ENCODE measurements at places on chromosomes 6 and 20.

DNA sequence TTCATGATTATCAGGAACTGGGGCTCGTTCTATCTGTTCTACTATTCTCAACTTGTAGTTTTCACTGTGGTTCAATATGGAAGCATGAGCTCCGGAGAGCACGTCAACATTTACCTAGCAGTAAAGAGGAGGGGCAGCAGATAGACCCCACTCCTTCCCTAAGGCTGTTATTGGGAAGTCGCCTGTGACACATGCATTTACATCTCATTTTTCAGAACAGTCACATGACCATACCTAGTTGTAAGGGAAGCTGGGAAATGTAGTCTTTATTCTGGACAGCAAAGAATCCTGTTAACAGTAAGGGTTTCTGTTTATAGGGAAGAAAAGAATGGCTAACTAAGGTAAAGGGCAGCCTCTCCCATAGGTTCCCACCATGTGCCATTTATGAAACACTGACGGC is 158.3 kb downstream of the ZFP64 start:
- no peak for DNase-seq

DNA sequence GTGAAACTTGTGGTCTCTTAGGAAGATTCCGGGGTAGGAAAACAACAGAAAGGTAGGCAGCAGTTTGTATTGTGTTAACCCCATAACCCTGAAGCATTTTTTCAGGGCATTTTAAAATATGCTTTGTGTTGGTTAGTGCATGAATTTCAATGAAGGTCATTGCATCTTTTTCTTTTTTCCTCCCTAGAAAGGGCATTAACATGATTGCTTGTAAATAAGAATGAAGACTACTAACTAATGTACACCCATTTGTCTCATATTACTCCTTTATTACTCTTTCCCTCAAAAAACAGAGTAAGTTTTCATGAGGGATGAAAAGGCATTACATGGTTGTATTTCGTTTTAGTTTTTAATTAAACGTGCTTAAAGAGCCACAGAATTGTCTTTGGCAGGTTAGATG is 141.4 kb downstream of the OGFRL1 start:
- DNase-seq, result no peak

DNA sequence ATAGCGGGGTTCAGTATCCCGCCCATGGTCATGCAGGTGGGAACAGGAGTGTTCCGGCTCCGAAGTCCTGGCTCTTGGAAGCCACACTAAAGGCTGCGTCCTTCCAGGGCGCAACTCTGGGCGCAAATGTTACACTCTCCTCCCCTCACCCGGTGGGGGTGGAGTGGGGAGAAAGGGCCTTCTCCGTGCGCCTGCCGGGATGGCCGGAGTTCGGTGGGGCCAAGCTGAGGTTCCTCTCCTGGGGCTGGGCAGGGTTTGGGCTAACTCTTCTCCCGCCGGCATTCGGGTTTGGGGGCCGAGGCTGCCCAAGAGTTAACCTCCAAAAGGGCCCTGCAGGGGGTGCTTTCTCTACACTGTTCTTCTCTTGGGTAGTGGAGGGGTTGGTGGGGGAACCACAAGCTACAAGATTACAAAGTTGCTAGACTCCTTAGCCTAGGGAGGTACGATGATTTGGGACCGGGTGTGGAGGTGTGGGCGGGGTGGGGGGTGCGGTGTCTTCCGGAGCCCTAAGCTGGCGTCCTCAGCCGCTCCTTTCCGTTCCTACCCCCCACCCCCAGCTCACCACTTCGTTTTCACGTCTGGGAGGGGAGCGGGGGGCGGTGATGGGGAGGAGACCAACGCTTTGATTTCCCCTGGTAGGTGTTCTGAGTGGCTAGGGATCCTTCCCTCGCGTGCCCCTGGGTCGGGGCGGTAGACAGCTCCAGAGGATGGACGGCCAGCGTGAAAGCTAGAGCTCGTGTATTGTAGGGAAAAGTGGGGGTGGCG is 12.3 kb downstream of the NRN1 start:
- DNase-seq, result no peak

GRCh38 chr6:138487102-138487604 is 12.1 kb downstream of the NHSL1 start:
- DNase-seq, result no peak

GRCh38 chr20:53045941-53046340 is 73.8 kb downstream of the TSHZ2 start:
- no peak for DNase-seq

- DNase-seq, result no peak
Observed at GRCh38 chr6:97110149-97110548, 172.9 kb downstream of the MMS22L start.

- no peak for DNase-seq
Observed at GRCh38 chr20:49483018-49483695, 689 bp upstream of the KCNB1 start.

- no peak for DNase-seq
Observed at GRCh38 chr6:158737082-158737709, 82.0 kb downstream of the EZR start.

- peak; percentile 71 for DNase-seq
Observed at GRCh38 chr20:57438552-57438951, 47.4 kb downstream of the RBM38 start.

- DNase-seq, result no peak
Observed at GRCh38 chr6:11315743-11316437, 83.4 kb upstream of the NEDD9 start.

GRCh38 chr20:40741507-40742106 is 52.6 kb upstream of the MAFB start:
- no peak for DNase-seq
